ENCODE measurements at places on chromosomes 2 and 18. TPM values are rescaled to one million over a fixed set of nuclear protein-coding genes. Genes with fewer than 3 reads are reported as not detected.

FIGN gene
- polyA plus RNA-seq, result 7.9 TPM

EMX1 gene
- 0.38 TPM for polyA plus RNA-seq

DNA sequence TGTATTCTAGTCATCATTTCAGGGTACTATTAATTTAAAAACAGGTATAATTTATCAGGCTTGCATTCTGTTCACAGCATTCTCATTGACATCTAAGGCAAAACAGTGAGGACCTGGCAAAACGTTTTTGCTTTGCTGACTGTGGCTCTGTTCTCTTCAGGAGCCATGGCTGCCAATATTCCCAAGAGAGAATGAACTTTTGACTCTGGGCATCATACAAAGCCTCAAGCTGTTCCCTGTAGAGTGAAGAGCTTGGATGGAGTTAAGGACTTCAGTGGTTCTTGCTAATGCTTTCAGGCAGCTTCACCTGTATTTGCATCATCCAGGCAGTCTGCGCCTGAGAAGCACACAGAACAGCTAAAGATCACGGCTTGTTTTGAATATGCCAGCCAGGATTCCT, 65.9 kb upstream of the CAVIN2 start:
- no peaks in the 10 kb centered on the region for H3K36me3 ChIP-seq
- H3K4me3 ChIP-seq, result no peak overlapping the region
- no peak for DNase-seq
- no peaks in the 10 kb centered on the region for H3K27me3 ChIP-seq
- no peaks in the 10 kb centered on the region for H3K4me1 ChIP-seq
- H3K27ac ChIP-seq, result no peak overlapping the region

CRYGD gene
- not detected for polyA plus RNA-seq

DNA sequence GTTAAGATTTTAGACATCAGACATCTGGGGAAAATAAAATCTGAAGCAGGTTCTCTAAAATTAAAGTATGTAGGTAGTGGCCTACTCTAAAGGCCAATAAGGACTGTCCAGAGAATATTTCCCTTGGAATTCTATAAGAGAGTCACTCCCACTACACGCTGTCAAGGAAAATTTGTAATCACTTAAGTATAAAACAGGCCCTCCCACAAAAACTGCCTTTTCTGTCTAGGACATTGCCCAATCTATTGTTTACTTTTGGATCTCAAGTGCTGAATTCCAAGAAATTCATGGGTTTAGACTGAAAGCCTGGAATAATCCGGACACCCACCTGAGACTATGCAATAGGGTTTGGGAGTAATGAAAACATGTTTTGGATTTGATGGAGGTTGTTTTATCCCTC, 1.7 kb upstream of the SRBD1 start:
- no peaks in the 10 kb centered on the region for H3K36me3 ChIP-seq
- H3K27ac ChIP-seq, result no peak overlapping the region
- H3K27me3 ChIP-seq, result no peaks in the 10 kb centered on the region

DNA sequence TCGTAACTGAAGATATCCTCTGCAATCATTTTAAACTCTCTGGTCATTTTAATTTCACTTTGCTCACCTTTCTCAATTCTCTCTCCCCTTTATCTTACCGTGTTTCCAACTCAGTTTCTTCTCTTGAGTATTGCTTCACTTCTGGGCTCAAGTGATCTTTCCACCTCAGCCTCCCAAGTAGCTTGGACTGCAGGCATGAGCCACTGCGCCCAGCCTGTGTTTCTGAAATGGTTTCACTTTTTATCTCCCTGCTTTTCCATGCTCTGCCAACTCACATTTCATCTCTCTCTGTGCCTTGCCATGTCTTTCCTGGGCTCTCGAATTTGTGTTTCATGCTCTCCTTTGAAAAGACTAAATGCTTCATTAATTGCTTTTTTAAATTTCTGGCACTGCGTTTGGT, 30.5 kb upstream of the TMEM131 start:
- no peak overlapping the region for H3K4me3 ChIP-seq
- no peak for DNase-seq
- H3K27me3 ChIP-seq, result no peaks in the 10 kb centered on the region
- no peak overlapping the region for H3K27ac ChIP-seq

DNA sequence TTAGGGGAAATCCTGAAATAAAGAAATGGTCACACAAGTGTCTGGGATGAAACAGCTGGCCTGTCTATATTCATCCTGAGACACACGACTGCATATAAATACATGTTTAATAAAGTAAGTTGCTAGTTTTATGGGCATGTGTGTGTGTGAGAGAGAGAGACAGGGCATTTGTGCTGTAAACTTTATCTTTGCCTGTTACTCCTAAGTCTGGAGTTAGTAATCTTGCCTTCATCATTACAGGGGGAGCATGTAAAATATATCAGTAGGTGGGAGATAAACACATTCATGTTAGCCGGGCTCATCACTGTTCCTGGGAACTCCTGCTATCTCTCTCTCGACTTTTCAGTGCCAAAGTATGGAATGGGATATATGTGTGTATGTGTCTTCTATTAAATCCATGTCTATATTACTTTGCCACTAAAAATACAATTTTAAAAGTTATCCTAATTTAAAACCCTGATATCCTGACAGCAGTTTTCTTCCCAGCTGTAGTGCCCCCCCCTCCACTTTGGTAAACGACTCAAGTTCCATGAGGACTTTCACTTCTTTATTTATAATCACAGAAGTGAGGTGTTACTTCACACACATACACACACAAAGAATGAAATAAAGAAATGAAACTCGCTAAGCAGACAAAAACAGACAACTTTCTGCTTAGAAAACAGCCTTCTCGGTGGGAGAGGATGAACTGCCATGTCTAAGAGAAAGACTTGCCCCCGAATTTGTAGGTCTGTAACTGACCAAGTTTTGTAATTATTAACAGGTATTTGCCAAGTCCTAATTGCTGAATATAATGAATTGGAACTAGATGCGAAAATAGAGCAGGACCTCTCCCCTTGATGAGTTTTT, 947 bp downstream of the ZEB2 start:
- peaks cover 39% of the 10 kb centered on the region for H3K4me1 ChIP-seq
- no peak for DNase-seq
- H3K36me3 ChIP-seq, result no peaks in the 10 kb centered on the region
- peak overlapping the region; percentile 65 for H3K4me3 ChIP-seq
- H3K27me3 ChIP-seq, result peaks cover 83% of the 10 kb centered on the region
- peak overlapping the region; percentile 99 for H3K27ac ChIP-seq

DNA sequence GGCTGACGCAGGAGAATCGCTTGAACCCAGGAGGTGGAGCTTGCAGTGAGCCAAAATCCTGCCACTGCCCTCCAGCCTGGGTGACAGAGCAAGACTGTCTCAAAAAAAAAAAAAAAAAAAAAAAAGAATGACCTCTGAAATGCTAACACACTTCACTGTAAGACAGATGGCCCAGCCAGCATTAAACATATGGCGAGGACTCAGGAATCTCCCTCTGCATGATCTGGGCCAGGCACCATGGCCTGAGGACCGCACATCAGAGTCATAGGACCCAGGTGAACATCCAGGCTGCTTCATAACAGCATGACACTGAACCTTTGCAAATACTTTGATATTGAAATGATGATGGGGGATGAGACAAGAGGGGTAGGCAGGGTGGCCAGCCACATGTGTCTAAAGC, 56.1 kb upstream of the DNMT3A start:
- no peak for DNase-seq
- no peaks in the 10 kb centered on the region for H3K27me3 ChIP-seq
- H3K27ac ChIP-seq, result no peak overlapping the region
- H3K4me1 ChIP-seq, result no peaks in the 10 kb centered on the region

STK39 gene
- 24.7 TPM for polyA plus RNA-seq

DNA sequence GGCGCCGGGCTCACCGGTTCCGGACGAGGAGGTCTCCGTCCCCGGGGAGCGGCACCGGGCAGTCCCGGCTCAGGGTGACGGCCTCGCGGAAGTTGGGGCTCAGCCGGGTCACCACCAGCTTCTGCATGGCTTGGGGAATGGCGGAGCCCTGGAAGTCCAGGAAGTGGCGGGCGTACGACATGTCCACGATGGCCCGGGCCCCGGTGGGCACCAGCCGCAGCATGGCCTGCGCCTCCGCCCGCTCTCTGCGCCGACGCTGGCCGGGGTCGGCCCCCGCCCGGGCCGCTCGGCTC, 157 bp downstream of the PTGR3 start:
- H3K27ac ChIP-seq, result peak overlapping the region; percentile 98
- H3K36me3 ChIP-seq, result no peaks in the 10 kb centered on the region
- no peaks in the 10 kb centered on the region for H3K27me3 ChIP-seq
- peak overlapping the region; percentile 93 for H3K4me3 ChIP-seq

- H3K27ac ChIP-seq, result no peak overlapping the region
- no peaks in the 10 kb centered on the region for H3K36me3 ChIP-seq
- no peak overlapping the region for H3K4me3 ChIP-seq
- H3K27me3 ChIP-seq, result no peaks in the 10 kb centered on the region
Observed at GRCh38 chr2:65456064-65456463, 23.7 kb upstream of the SPRED2 start.

- no peaks in the 10 kb centered on the region for H3K27me3 ChIP-seq
- H3K36me3 ChIP-seq, result no peaks in the 10 kb centered on the region
- H3K4me3 ChIP-seq, result no peak overlapping the region
- peaks cover 45% of the 10 kb centered on the region for H3K4me1 ChIP-seq
- no peak for DNase-seq
Observed at GRCh38 chr2:85160966-85161960, 28.1 kb downstream of the TCF7L1 start.

DNA sequence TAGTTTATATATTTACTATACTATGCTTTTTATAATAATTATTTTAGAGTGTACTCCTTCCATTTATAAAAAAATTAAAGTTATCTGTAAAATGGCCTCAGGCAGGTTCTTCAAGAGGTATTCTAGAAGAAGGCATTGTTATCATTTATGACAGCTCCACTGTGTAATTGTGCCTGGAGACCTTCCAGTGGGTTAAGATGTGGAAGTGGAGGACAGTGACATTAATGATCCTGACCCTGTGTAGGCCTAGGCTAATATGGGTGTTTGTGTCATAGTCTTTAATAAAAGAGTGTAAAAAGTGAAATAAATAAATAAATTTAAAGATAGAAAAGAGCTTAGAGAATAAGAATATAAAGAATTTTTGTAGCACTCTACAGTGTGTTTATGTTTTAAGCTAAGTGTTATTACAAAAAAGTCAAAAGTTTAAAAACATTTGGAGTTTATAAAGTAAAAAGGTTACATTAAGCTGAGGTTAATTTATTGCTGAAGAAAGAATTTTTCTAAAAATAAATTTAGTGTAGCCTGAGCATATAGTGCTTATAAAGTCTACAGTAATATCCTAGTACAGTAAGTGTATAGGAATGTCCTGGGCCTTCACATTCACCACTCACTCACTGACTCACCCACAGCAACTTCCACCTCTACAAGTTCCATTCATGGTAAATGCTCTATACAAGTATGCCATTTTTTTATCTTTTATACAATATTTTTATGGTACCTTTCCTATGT, 190.0 kb upstream of the SESTD1 start:
- H3K4me1 ChIP-seq, result no peaks in the 10 kb centered on the region
- DNase-seq, result no peak
- H3K4me3 ChIP-seq, result no peak overlapping the region
- H3K36me3 ChIP-seq, result no peaks in the 10 kb centered on the region
- no peak overlapping the region for H3K27ac ChIP-seq
- no peaks in the 10 kb centered on the region for H3K27me3 ChIP-seq

GCFC2 gene
- polyA plus RNA-seq, result 46.7 TPM

- no peak for DNase-seq
- H3K27me3 ChIP-seq, result peaks cover 7% of the 10 kb centered on the region
- H3K36me3 ChIP-seq, result no peaks in the 10 kb centered on the region
- H3K4me1 ChIP-seq, result no peaks in the 10 kb centered on the region
- no peak overlapping the region for H3K4me3 ChIP-seq
Observed at GRCh38 chr2:239695106-239695727, 294.4 kb upstream of the HDAC4 start.

- H3K4me1 ChIP-seq, result no peaks in the 10 kb centered on the region
- H3K36me3 ChIP-seq, result peaks cover 6% of the 10 kb centered on the region
- no peak for DNase-seq
- no peak overlapping the region for H3K4me3 ChIP-seq
- H3K27me3 ChIP-seq, result no peaks in the 10 kb centered on the region
- H3K27ac ChIP-seq, result no peak overlapping the region
Observed at GRCh38 chr2:105258835-105259350, 17.4 kb downstream of the GPR45 start.

GRCh38 chr2:10042301-10043161, 819 bp upstream of the KLF11 start:
- peak overlapping the region; percentile 93 for H3K27ac ChIP-seq
- DNase-seq, result peak; percentile 89
- H3K27me3 ChIP-seq, result peaks cover 8% of the 10 kb centered on the region
- peaks cover 74% of the 10 kb centered on the region for H3K4me1 ChIP-seq

DNA sequence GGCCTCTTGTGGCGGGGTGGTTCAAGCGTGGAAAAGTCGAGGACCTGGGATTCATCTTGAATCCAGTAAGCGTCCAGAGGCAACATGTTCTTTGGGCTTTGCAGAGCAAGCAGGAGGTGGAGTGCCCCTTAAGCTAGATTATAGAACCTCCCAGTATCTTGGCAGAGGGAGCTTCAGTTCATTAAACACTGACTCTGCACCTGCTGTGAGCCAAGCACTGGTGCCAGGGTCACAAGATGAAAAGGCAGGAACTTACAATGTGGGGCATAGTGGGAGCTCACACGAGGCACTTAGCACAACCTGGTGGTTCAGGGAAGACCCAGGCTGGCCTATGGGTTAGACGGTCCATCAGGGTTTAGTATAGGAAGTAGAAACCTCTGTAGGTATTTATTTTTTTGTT, 7.4 kb upstream of the FZD5 start:
- no peak overlapping the region for H3K27ac ChIP-seq
- DNase-seq, result no peak
- H3K4me3 ChIP-seq, result no peak overlapping the region
- H3K4me1 ChIP-seq, result no peaks in the 10 kb centered on the region
- no peaks in the 10 kb centered on the region for H3K27me3 ChIP-seq

HJURP gene
- polyA plus RNA-seq, result 16.1 TPM

- H3K36me3 ChIP-seq, result no peaks in the 10 kb centered on the region
- H3K4me3 ChIP-seq, result no peak overlapping the region
- H3K27ac ChIP-seq, result no peak overlapping the region
- no peaks in the 10 kb centered on the region for H3K27me3 ChIP-seq
- H3K4me1 ChIP-seq, result no peaks in the 10 kb centered on the region
Observed at GRCh38 chr2:200130762-200131166, 175.4 kb downstream of the MAIP1 start.

GRCh38 chr18:5311301-5311989, 15.9 kb upstream of the ZBTB14 start:
- H3K4me3 ChIP-seq, result no peak overlapping the region
- no peaks in the 10 kb centered on the region for H3K27me3 ChIP-seq
- no peaks in the 10 kb centered on the region for H3K36me3 ChIP-seq
- H3K27ac ChIP-seq, result no peak overlapping the region

All from left lung (tissue), 14 donors.